ENCODE measurements at places on chromosomes 12 and 14.

DNA sequence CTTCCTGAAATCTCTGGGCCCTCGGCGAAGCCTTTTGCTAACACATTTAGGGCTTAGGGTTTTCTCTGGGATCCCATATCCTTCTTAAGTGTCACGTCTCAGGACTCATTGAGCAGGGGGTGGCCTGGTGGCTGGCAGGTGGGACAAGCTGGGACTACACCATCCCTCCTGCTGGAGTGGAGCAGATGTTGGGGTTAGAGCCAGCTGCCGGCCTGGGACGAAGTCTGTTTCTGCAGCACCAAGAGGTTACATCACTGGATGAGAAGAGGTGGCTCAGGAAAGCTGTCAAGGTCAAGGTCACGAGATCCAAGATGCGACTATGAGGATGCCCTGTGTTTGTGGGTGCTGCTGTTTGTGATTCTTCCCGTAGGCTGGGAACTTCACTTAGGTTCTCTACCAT is 16.3 kb downstream of the SMCO2 start:
- no peak for DNase-seq

GRCh38 chr14:81273961-81274575 is 53.3 kb upstream of the GTF2A1 start:
- no peak for DNase-seq

- no peak for DNase-seq
Measured at GRCh38 chr12:70661466-70662161, 24.4 kb upstream of the PTPRB start.

DNA sequence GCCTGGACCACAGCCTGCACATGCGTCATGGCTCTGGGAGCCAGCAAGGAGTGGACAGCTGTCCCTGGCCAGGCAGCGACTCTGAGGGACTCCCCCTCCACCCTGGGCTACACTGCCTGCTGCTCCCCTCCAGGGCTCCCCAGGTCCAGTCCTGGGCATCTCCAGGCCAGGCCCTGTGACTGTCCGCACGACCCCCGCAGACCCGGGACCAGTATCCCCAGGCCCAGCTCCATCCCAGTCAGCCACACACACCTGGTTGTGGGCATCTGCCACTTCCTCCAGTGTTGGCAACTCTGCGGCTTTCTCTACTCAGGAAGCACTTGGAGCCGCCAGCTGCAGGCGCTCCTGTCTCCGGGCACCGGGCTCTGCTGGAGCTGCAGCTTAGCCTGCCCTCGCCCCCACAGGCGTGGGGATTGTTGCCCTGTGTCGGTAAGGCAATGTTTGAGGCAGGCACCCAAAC is 2.4 kb downstream of the ULK1 start:
- DNase-seq, result no peak

DNA sequence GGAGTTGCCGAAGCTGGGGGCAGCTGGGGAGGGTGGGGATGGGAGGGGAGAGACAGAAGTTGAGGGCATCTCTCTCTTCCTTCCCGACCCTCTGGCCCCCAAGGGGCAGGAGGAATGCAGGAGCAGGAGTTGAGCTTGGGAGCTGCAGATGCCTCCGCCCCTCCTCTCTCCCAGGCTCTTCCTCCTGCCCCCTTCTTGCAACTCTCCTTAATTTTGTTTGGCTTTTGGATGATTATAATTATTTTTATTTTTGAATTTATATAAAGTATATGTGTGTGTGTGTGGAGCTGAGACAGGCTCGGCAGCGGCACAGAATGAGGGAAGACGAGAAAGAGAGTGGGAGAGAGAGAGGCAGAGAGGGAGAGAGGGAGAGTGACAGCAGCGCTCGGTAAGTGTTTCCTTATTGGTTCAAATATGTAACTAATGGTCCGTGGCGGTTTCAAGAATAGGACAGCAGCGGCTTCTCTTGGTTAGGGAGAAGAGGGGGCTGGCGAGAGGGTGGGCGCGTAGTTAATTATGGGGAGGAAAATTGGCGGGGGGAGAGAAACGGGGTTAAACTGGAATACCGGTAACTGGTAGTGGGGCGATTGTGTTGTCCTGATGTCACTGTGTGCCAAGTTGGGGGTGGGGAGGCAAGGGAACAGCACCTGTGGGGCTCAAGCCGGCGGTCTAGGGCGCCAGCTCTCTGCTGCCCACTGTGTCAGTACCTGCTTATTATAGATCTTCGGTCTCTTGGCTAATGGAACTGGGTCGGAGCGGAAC is 8.4 kb downstream of the HOXC8 start:
- DNase-seq, result no peak

DNA sequence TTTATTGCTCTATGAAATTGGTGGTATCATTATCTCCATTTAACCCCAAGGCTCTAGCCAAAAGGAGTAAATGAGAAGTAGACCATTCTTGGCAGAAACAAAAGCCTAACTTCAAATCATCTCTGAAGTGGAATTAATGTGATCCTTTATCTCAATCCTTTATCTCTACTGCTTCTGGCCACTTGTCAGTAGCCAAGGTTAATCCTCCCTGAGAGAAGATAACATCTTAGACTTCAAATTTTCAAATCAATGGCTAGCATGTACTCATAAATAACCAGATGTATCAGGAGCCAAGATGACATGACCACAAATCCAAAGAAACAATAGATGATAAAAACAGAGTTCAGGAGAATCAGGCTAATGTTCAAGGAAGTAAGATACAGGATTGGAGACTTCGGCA is 123.1 kb upstream of the RASSF8 start:
- DNase-seq, result no peak

DNA sequence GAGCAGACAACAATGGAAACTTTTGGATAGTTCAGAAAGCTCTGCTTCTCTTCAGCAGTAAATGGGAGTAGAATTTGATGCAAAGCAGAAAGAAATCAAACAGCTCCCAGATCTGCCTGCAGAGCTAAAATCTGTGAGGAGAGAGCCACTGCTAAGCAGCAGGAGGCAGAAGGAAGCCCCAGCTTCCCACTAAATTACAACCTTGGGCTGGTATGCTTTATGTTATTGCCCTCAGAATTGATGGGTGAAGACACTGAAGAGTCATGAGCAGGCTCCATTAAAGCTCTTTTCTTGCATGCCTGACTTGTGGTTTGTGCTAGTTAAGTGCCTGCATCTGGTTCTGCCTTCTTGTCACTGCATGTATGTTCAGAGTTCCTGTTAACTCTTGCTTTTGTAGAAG is 8.4 kb downstream of the ZC2HC1C start:
- DNase-seq, result no peak

DNA sequence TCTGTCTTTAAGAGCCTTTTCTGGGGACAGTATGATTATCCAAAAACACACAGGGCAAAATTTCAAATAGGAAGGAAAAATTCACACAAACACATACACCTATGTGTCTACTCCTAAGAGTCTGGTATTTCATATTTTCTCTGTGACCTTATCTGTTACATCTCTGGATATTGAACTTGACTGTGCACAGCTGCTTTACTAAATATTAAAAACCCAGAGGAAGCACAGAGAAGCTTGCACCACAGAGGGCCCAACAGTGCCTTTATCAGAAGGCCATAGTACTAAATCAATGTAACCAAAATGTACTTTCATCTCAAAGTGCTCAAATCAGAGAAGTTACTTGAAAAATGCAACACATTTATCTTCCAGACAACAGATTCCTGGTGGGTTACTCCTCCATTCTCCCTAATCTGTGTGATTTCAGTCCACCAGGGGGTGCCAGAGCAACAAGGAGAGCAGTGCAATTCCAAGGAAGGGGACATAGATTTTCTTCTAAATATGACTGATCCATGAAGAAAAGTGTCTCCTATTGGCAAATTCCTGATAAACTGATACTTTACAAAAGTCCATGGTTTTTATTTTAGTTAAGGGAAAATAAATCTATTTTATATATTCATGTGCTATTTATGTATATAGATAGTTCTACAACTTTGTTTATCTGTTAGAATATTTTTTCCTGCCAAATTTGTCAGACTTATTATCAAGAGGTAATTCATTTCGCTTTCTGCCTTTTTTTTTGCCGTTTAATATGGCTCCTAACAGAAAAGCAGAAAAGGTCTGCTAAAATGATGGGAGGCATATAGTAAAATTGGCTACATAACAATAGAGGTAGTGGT is 617.6 kb downstream of the LRFN5 start:
- DNase-seq, result peak; percentile 67

DNA sequence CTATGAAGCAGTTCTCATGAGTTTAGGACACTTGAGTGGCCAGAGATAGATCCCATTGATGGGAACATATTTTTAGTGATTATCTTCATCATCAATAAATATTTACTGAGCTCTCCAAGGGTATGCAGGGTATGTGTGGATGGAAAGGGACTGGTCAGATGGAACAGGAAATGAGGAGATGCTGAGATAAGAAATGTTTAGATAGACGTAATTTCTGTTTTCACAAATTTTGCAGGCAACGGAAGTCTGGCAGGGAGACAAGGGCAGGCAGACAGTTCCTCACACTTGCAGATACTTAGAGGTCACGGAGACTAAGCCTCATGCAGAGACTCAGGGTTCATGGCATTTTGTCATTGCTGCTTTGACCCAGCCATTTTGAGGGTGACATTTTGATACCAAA is 24.3 kb downstream of the BCL2L14 start:
- DNase-seq, result no peak

DNA sequence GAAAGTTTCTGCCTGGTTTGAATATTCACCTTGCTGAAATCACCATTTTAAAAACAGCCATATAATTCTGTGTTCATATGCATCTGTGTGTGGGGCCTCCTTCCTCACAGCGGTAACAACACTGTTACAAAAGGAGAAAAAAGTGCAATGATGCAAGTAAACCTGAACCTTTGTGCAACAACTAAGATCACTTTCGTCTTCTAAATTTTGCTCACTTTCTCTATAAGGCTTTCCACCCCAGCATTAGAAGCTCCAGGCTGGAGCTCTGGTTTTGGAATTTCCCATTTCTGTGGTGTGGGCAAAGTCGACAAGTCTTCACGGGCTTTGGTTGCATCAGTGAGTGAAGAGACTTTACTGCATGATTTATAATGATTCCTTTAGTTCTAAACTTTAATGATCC is 18.4 kb downstream of the FGD6 start:
- no peak for DNase-seq

DNA sequence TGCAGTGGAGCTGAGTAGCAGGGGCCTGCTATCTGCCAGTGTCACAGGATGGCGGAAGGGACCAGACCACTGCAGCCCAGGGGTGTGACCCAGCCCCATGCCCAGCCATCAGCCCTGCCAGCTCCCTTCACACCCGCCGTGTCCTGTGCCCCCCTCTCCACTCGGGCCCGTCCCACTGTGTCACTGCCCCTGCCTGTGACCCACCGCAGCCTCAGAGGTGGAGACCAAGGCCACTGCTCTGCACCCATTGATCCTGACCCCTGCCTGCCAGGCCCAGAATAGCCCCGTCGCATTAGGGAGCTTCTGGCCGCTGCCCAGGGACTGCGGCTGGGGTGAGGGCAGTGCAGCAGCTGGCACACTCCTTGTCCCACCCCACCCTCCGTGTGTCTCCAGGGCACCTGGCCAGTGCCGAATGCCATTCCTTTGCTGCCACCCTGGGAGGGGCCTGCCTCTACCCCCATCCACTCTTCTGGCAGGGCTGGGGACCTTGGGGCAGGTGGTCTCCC is 2.1 kb upstream of the CRIP2 start:
- DNase-seq, result no peak

- DNase-seq, result no peak
Measured at GRCh38 chr12:126051611-126052107, 986.4 kb downstream of the AACS start.

- no peak for DNase-seq
Measured at GRCh38 chr12:112419297-112420133, 768 bp downstream of the PTPN11 start.

GRCh38 chr14:92684801-92685560 is 63.4 kb downstream of the LGMN start:
- no peak for DNase-seq

DNA sequence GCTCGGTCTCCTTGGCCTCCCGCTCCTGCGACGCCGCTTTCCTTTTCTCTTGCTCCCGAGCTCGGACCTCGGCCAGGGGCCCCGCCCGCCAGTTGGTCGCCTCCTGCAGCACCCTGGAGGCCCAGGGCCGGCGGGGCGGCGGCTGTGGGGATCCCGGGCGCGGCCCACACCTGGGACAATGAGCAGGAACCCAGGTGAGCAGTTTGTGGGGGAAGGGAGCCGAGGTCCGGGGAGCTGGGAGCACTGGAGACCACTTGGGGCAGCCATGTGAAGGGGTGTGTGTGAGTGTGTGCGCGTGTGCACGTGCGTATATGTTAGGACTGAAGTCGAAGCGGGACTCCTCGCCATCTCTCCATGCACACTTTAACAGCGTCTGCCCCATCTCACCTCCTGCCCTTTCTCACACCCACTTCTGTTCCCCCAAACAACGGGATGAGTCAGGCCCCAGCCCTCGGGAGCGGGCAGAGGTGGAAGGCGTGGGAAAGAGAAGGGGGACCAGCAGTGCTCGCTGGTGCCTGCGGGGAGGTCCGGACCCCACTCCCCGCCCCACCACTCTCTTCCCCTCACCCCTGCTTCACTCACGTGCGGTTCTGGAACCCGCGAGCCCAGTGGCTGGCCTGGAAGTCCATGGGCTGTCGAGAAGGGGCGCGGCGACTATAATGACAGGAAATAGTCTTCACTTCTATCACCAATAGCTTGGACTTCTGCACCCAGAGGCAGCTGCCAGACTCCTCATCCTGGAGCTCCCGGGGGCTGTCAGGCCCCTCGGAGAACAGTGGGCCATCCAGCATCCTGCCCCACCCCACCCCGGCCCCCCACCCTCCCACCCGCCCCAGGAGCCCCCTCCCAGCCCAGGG is 450 bp downstream of the DDN start:
- DNase-seq, result no peak

DNA sequence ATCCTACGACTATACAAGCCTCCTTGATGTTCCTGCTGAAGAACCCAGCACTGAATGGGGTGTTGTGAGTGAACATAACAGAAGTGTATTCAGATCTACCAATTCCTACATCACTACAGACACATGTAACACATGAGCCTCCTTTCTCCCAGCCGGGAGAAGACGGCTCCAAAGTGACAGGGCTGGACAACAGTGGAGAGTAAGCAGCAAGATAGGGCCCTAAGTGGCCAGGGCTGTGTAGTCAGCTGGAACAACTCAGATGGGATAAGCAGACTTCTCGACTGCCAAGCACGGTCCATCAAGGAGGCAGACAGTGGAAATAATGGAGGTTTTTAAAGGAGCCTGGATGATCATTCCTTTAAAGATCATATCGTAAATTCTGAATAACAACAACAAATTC is 73.5 kb downstream of the TTC7B start:
- DNase-seq, result no peak

DNA sequence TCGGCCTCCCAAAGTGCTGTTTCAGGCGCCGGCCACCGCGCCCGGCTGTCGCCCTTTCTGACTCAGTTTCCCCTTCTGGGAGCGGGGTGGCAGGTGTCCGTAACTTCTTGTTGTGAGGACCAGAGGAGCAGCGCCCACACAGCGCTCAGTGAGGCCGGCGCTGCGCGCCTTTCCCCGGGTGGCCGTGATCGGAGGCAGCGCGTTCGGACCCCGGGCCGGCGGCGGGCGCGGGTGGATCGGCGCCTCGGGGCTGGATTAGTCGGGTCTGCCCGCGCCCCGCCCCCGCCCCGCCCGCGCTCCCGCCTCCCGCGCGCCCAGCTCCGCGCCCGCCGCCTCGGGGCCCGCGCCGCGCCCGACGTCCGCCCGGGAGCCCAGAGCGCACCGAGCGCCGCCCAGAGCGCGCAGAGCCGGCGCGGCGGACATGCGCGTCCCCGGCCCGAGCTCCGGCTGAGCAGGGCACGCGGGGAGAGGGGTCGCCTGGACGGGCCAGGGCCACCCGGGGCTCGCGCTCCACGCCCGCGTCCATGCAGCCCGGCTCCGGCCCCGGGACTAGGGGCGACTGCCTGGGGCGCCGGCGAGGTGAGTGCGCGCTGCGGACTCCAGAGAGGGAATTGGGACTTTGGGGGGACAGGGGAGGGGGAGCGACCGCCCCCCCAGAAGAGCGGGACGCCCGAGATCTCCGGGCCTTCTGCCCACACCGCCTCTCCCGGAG is 50.6 kb downstream of the LRCOL1 start:
- DNase-seq, result peak; percentile 87
